ENCODE measurements at places on chromosomes 1 and 21.

DNA sequence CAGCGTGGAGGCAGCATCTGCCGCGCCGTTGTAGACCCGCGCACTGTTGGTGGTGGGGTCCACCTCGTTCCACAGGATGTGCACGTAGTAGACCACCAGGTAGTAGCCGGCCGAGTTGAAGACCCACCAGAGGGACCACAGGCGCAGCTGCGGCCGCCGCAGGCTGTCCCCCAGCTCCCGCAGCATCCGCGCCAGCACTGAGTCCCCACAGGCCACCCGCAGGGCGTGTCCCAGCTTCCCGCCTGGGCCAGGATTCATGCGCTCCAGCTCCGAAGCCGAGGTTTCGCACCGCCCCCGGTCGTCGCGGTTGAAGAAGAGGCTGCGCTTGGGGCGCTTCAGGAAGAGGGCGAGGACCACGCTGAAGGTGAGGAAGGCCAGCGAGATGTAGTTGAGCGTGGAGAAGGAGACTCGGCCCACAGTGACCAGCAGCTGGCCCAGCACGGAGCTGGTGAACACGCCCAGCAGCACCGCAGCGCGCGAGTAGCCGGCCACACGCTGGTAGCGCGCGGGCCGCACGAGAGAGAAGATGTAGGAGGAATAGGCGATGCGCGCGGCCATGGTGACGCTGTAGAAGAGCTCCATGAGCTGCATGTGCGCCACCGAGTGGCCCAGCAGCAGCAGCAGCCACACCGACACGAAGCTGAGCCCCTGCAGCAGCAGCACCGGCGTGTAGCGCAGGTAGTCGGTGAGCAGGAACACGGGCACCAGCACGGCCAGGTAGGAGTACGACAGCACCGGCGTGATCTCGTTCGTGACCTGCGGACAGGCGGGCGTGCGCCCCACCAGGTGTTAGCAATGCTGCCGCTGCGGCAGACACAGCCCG, 10.6 kb downstream of the SLC19A1 start:
- DNase-seq, result no peak

DNA sequence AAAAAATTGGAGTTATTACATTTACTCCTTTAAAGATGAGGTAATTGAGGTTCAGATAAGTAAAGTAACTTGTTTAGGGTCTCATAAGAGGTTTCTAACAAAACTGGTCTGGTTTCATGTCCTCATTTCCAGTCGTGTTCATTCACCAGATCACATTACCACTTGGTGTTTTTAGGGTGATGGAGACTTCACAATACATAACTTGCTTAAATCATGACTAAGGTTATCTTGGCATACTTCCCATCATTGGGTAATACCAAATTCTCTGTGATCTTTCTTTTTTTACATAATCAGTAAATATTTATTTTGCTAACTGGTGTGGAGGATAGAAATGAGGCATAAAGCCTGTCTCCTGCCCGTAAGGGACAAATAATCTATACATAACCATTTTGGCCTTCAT, 31.6 kb upstream of the RPTN start:
- DNase-seq, result no peak

DNA sequence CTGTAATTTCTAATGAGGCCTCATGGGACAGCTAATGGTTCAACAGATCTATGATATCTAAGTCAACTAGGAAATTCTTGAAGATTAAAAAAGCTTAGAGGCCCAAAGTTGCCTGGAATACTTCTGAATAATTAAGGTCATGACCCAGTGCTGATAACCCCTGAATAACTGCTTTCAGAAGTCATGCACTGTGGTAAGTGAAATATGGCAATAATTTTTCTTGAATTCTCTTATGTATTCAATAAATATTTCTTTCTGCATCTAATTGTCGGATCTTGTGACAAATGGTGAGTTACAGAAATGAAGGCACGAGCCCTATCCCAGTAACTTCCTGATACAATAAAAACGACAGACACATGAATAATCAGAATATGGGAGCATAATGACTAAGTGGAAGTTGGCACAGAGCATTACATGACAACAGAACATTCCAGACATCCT, 219.3 kb upstream of the GREM2 start:
- no peak for DNase-seq

DNA sequence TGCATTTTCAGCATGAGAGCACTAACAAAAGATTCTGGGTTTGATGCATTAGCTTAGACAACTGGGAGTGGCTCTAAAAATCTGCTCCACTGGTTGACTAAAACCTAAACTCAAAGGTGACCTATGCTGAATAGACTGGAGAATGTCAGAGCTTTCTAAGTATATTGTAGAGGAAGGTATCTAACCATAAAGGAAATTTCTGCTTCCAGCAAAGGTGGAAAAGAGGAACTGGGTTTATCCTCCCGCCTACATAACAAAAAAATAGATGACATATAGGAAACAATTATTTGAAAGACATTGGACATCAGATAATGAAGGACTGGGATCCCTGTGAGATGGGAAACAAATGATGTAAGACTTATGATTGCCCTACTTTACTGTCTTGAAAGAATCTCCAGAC, 35.8 kb upstream of the CR2 start:
- DNase-seq, result no peak

GRCh38 chr1:185567440-185567839, 166.8 kb upstream of the HMCN1 start:
- DNase-seq, result no peak

DNA sequence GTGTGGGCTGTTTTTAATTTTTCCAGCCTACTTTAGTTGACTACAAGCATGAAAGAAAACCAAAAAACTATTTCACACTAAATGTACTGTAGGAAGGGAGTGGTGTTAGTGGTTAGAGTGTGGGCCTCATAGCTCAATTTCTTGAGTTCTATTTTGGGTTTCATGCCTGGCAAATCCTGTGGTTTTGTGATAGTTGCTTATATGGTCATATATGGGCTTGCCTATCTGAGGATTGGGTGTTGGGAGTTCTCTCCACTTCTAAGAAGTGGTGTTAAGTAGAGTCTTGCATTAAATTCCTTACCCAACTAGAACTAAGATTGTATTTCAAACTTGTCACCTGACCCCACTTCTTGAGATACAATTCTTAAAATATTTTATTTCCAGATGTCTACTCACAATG, 37.8 kb upstream of the COL11A1 start:
- DNase-seq, result no peak

All from activated CD4-positive, alpha-beta T cell treated with anti-CD3 and anti-CD28 coated beads, Interleukin-2, amount 50 U/mL, for 4 hours (primary cell).